Immature natural killer cell (primary cell): ENCODE measurements at places on chromosomes 2 and 18.

- no peak for DNase-seq
Measured at GRCh38 chr18:140670-141266, 17.6 kb upstream of the USP14 start.

DNA sequence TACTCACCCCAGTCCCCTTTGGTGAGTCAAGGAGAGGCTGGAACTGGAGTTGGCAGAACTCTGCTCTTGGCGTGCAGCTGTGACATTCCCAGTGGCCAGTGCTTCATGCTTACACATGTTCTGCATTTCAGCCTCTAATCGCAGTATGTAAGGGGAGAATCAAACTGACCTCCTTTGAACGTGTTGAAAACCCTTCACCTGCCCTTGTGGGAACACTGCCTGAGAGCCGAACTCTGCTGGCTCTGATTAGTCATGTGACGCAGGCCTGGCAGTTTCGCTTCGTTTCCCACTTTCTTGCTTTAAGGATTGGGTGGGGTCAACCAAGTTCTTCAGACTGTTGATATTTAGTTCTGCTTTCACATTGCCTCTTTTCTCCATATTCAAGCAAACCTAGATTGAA lies 173.8 kb upstream of the BCL2L11 start:
- no peak for DNase-seq

GRCh38 chr18:4096486-4096885 lies 358.6 kb downstream of the DLGAP1 start:
- no peak for DNase-seq

- no peak for DNase-seq
Measured at GRCh38 chr2:229243890-229244560, 27.1 kb downstream of the PID1 start.

GRCh38 chr2:25894135-25894830 lies 16.0 kb upstream of the ASXL2 start:
- no peak for DNase-seq
